DMS53 (cell line): ENCODE measurements at places on chromosomes 1 and 21.

DNA sequence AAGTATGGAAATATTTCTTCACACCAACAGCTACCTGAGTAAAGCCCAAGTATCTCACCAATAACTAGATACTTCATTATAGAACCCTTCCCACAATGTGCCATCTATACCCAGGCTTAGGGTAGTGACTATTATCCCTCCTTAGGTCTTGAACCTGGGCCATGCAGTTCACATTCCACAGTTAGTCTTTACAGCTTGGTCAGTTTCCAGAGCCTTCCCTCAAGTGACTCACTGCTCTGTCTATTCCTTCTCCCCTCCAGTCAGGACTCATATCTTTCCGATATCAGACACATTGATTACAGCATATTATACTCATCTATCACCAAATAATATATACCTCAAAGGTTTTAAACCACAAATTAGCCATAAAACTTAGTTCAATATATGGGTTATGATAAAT is 23.6 kb downstream of the VAMP4 start:
- no peak for DNase-seq

DNA sequence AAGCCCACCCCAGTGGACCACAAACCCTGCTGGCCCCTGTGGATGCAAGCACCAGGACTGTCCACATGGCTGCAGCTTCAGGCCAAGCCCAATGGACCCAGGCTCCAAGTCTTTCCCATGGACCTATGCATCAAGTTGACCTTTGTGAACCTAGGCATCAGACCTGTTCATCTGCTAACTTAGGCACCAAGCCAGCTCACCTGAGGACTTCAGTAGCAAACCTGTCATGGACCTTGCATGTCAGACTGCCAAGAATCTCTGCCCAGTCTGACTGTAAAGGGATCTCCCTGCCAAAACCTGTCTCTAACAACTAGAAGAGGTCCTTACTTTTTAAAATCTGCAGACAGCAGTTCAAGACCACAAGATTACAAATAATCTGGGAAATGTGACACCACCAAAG is 37.8 kb downstream of the FMO3 start:
- DNase-seq = peak; percentile 6

DNA sequence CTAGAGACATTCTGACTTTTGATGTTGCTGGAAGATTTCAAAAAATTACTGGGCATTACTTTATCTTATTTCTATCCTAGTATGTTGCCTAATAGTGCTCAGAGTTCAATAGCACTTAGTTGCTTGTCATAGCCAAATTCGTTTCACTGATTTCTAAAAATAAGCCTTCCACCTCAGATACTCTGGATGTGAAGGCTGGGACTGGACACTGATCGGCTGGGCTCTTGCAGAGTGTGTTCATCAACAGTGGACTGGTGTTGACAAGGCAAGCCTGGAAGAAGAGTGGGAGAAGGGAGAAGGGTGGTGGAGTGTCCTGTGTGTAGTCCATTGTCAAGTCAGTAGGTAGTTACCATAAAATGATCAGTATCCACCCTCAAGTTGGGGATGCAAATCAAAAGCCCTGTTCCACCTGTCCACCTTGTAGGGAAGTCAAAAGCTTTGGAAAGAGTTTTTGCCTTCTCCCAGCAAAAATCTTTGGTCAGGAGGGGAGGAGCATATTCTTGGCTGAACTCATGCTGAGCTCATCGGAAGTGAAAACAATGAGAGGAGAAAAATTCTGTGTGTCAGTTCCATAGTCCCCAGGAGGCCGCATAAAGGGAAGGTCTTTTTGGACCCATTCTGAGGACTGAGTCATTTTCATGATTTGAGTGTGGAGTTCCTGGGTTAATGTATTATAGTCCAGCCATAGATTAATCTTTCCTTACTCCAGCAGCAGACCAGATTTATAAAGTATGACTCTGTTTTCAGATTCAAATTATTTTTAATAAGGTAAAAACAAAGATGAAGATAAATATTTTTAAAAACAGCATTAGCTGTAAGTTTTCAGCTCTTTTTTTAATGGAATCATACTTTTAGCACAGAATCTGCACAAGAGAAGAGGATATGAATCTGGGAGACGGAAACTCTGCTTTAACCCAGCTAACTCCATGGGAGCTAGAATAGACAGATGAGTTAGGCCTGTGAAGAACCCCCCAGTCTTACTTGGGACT is 99.5 kb upstream of the BMP8A start:
- peak; percentile 63 for DNase-seq

DNA sequence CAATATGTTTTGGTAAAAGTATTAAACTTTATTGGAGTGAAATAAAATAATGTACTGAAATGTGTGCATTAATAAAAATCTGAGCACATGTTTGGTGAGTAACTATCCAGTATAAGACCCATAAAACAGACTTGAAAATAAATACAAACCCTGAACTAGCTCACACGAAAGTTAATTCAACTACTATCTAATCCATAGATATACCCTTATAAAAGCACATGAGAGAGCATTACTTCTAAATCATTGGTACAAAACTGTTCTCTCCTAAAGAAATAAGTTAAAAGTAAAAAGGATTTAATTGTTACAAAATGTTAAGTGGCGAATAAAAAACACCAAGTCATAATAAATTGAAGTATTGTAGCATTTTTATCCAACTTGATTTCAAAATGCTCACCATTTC is 295.6 kb downstream of the PTPRC start:
- peak; percentile 48 for DNase-seq

GRCh38 chr1:207015791-207016190 is 16.8 kb downstream of the C1orf116 start:
- DNase-seq = no peak

DNA sequence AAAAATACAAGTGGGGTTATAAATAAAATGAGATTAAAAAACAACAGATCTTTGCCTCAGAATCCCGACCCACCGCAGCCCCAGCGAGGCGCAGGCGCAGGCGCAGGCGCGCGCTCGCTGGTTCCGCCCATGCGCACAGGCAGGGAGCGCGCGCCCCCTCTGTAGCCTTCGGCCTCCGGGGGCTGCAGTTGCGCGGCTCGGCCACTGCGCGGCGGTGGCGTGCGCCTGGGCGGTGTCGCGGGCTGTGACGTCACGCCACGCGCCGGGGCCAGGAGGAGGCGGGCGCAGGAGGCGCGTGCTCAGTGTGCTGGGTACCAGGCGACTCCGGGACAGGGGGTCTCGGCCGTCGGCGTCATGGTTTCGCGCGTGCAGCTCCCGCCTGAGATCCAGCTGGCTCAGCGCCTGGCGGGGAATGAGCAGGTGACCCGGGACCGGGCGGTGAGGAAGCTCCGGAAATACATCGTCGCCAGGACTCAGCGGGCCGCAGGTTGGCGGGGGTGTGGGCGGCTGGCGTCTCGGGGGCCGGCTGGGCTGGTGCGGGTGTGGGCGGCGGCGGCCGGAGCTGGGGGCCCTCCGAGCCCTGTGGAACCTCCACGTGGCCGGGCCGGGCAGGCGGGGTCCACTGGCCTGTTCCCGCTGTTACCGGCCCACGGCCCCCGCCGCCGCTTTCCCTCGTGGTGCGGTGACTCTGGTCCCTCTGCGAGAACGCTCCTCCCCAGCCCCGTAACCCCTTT is at the start of gene RRP1:
RRP1 (plus strand) TSS at position 302 of the 734 bp plus-strand sequence; CDS start at position 355, 53 bp downstream.
- DNase-seq = peak; percentile 91

GRCh38 chr1:29639156-29639736 is 402.9 kb downstream of the PTPRU start:
- peak; percentile 23 for DNase-seq

DNA sequence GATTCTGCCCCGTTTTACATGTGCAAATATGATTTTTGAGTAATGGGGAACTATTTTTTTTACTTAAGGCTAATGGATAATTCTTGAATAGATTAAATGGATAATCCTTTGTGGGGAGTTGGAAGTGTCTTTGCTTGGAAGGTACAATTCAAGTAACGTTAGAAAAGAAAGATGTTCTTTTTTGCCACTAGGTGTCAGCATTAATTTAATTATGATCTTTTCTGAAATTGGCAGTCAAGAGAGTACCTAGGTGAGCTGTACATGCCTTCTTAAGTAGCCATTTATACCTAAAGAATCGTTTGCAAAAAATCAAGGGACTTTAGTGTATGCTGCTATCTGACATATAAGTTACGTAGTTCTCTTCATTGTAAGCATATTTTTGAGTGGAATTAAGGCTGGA is 2.2 kb downstream of the FBXO28 start:
- DNase-seq = peak; percentile 82

DNA sequence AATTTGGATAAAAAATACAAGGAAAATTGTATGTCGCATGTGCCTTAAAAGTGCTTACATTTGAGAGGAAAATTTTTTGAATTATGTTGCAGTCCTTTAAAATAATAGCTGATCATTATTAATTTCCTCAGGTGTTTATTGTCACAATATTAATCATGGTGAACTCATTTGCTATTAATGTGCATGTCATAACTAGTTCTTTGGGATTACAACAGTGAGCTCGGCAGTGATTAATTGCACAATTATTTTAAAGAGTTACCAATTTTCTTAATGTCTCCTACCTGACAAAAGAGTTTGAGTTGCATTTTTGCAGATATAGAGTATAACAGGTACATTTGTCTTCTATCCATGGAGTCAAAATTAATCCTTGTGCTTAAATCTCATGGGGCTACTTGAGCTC is 854.3 kb downstream of the BRINP3 start:
- DNase-seq = no peak

DNA sequence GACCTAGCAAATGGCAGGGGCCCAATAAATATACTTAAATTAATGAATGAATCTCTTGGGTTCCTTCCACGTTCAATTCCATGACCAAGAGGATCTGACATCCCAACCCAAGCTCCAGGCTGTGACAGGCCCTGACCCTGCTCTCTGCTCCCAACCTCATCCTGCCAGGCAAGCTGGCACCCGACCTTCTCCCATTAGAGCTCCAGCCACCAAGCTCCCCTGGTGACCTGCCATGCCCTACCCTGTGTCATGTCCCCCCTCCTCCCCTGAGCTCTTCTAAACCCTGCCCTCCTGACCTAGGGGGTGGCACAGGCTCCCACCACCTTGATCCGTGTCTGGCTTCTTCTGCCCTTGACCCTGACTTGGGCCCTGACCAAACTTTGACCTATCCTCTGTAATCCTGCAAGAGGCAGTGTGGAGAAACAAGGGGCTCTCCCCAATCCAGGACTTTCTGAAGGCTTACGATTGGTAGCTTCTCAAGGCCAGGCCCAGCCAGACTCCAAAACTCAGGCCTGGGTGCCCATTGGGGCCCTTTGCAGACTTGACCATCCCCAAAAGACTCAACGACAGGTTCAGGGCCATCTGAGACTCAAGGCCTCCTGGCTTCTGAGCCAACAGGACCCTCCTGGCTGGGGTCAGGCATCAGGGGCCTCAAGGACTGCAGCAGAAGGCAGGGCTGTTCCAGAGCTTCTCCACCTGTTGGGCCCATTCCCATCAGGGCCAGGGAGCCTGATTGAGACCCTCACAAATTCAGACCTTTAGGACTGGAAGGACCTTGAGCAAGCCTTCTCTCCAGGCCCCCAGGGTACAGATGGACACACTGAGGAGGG is 249.0 kb downstream of the PTPRU start:
- no peak for DNase-seq

DNA sequence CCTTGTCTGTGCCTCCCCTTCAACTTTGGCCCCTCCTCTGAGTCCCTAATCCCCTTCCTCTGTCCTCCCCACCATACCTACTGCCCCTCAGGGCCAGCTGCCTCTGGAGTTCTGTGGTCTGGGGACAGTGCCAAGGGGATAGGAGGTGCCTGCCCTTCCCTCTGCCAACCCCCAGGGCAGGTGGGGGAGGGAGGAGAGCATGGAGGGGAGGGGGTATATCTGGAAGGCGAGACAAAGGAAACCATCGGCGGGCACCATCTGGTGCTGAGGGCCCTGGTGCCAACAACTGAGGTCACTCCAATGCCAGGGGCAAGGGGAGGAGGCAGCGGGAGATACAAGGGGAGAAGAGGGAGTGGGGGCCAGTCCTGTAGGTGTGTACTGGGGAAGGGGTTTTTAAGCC is 9.6 kb downstream of the RAB25 start:
- DNase-seq = no peak

DNA sequence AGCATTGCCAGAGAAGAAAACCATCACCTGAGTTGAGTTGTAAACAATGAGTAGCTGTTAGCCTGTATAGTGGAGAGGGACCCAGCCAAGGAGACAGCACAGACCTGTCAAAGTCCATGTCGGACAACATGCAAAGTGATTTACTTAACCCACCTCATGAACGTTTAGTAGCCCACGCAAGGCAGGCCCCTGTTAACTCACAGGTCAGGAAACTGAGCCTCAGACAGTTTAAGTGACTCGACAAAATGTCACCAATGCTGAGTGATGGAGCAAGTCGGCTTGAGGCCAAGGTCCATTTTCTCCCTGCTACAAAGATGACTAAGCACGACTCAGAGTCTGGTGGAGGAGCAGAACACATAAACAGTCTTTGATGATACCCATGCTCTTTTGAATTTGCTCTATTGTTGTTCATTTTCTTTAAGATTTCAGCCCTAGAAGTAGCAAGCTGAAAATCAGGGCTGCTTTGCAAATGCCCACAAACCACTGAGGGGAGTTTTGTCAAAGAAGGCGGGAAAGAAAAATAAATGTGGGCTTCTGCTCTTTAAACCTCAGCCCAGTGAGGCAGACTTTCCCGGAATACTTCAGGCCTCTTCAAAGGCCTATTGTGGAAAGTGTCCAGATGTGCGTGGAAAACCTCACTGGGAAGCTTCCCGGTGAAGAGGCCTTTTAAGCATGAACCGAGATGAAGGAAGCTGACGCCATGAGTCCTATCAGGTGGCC is 83.8 kb upstream of the HOOK1 start:
- peak; percentile 87 for DNase-seq

GRCh38 chr21:43277481-43278351 is 108.9 kb downstream of the CRYAA start:
- DNase-seq = no peak

- DNase-seq = no peak
Observed at GRCh38 chr1:92473781-92474495, 12.8 kb downstream of the GFI1 start.

DNA sequence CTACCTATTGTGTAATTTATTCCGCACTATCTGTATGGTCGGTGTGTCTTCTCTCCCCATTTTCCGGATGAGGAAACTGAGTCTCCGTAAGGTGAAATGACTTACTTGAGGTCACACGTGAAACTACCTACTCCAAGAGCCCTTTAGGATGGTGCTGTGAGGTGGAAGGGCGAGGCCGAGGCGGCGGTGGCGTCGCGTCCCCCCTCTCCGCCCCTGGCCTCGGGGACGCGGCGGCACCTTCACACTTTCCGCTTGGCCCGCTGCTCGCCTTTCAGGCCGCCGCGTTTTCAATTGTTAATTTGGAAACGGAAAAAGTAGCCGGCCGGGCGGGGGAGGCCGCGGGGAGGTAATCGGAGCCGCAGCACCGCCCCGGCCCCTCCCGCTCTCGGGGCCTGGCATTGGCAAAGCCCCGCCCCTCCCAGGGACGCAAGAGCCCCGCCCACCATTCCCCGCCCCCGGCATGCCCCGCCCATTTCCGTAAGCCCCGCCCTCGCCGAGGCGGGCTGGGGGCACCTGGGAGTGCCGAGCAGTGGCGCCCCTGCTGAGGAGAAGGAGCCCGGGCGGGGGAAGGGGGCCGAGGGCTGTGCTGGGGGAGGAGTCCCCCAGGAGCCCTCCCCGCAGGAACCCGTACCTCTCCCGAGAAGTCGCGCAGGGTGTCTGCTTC is 18.6 kb downstream of the KCNQ4 start:
- peak; percentile 90 for DNase-seq

- DNase-seq = peak; percentile 52
Observed at GRCh38 chr1:25996966-25997827, 666 bp downstream of the PAFAH2 start.
